ENCODE measurements at places on chromosomes 11 and 22.

DNA sequence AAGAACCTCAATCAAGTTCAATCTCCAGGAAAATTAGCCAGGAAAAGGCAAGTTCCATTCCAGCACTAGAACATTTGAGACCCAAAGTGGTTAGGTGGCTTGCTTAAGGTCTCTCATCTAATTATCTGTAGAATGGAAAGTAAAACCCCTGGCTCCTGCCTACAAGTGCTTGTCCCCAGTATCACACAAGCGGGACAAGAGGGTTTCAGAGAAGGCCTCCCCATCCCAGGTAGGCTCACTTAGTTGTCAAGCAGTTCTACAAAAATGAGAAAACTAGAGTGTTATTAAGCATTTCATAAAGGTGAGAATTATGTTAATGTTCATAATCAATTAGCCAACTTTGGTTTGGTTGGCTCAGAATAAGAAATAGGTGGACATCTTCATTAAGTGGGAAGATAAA is 5.5 kb downstream of the POU2AF1 start:
- no peak for DNase-seq

- no peak for DNase-seq
Measured at GRCh38 chr22:42324990-42325710, 54.7 kb upstream of the TCF20 start.

DNA sequence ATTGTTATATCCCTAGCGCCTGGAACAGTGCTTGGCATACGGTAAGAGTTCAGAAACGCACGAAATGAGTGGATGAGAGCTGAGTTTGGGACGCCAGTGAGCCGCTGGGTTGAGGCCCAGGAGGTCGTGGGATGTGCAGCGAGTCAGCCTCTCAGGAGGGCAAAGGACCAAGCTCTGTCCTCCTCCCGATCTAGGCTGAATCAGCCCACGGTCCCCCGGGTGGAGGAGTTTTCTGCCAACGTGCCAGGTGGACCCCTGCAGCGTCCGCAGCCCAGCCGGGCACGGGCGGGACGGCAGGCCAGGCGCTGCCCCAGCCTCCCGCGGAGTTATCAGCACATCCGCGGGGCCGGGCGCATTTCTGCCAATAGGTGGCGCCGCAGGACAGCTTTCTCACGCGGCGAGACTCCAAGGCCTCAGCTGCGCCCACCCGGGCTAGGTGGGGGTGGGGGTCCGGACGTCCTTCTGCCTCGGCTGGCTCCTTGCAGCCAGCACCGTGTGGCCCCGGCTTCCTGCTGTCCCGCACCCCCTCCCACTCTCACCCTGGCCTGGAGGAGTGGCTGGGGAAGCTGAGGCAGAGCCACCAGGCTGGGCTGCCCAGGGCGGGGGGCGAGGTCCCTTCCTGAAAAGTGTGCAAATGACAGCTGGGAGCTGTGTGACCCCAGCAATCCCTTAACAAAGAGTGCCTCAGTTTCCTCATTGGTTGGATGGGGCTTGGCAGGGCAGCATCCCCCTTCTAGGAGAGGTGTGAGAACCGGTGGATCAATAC is 2.2 kb upstream of the RPS19BP1 start:
- no peak for DNase-seq

GRCh38 chr11:116882386-116882785 is 45.0 kb upstream of the APOA1 start:
- no peak for DNase-seq

DNA sequence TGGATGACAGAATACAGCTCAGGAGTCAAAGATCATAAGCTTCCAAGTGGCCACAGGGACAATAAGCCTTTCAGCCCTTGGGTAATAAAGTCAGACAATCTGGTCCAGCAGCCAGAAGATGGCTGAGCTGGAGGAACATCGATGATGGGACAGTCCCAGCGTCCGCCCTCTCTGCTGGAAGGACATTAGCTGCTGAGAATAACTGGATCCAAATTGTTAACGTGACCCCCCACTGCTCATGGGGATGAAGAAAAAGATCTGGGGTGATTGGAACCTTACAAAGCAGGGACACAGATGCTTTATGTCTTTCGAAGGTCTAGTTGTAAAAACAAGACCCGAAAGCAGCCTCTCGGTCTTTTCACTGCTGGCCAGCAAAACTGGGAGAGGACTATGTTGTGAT is 71.0 kb downstream of the IGLL5 start:
- DNase-seq = no peak

- no peak for DNase-seq
Measured at GRCh38 chr11:35160902-35161597, 22.1 kb downstream of the CD44 start.

GRCh38 chr22:23772649-23773473 is at the start of gene MMP11:
MMP11 (plus strand) TSS chr22:23772849; CDS start chr22:23772871, 22 bp downstream.
- DNase-seq = no peak

DNA sequence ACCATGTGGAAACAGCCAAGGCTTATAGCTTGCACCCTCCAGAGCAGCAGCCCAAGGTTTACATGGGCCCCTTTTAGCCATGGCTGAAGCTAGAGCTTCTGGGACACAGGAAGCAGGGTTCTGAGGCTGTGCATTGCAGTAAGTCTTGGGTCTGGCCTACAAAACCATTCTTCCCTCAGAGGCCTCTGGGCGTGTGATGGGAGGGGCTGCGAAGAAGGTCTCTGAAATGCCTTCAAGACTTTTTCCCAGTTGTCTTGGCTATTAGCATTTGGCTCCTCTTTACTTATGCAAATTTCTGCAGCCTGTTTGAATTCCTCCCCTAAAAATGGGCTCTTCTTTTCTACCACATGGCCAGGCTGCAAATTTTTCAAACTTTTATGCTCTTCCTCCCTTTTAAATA is 109.5 kb downstream of the BBOX1 start:
- DNase-seq = no peak

- no peak for DNase-seq
Measured at GRCh38 chr22:27642104-27642800, 159.3 kb downstream of the MN1 start.

- DNase-seq = no peak
Measured at GRCh38 chr22:26127126-26127525, 42.1 kb upstream of the SEZ6L start.

Data from forelimb muscle (tissue), 1 donor.